ENCODE measurements at places on chromosomes 1 and 21. TPM values are rescaled to one million over a fixed set of nuclear protein-coding genes. Genes with fewer than 3 reads are reported as not detected.
A peak's percentile ranks its signal among the peaks of the same experiment; 100 is the strongest.

The CD2 gene
- 2.3 TPM for total RNA-seq

The DIRAS3 gene
- 4.1 TPM for total RNA-seq

The SAMD11 gene
- total RNA-seq = 16.5 TPM

The OPRD1 gene
- total RNA-seq = not detected

The DAB1 gene
- 118 TPM for total RNA-seq

The FAM163A gene
- 0.10 TPM for total RNA-seq

The OR2L8 gene
- total RNA-seq = not detected

The HHAT gene
- 1.7 TPM for total RNA-seq

The TRMT13 gene
- 12.6 TPM for total RNA-seq

The ZNF670 gene
- 3.3 TPM for total RNA-seq

The CHI3L1 gene
- total RNA-seq = 26.7 TPM

The TNNT2 gene
- not detected for total RNA-seq

The LCE3E gene
- total RNA-seq = not detected

The NBPF11 gene
- total RNA-seq = 6.7 TPM

The TOE1 gene
- 7.0 TPM for total RNA-seq

GRCh38 chr1:22494943-22495579 lies 43.4 kb downstream of the ZBTB40 start:
- no peak for DNase-seq

DNA sequence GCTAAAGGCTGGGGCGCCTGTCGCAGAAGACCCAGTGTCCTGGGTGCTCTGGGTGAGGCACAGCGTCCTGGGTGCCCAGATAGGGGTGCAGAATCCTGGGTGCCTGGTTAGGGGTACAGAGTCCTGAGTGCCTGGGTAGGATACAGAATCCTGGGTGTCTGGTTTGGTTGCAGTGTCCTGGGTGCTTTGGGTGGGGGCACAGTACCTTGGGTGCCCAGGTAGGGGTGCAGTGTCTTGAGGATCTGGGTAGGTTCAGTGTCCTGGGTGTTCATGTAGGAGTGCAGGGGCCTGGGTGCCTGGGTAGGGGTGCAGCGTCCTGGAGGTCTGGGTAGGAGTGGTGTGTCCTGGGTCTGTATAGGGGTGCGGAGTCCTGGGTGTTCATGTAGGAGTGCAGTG lies 178.7 kb downstream of the CAMTA1 start:
- DNase-seq = no peak

DNA sequence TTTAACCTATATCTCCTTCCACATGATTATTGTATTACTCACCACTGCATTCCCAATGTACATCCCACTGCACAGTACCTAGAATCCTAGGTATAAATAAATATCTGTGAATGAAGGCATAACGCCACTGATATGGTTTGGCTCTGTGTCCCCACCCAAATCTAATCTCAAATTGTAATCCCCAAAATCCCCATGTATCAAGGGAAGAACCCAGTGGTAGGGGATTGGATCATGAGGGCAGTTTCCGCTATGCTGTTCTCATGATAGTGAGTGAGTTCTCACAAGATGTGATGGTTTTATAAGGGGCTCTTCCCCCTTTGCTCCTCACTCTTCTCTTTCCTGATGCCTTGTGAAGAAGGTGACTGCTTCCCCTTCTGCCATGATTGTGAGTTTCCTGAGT lies 599.0 kb upstream of the ADGRL2 start:
- no peak for DNase-seq

- no peak for DNase-seq
Measured at GRCh38 chr1:28021064-28021463, 61.3 kb downstream of the XKR8 start.

GRCh38 chr1:233668725-233669294 lies 54.9 kb downstream of the KCNK1 start:
- no peak for DNase-seq

- no peak for DNase-seq
Measured at GRCh38 chr1:36927826-36928225, 106.5 kb downstream of the GRIK3 start.

GRCh38 chr1:74478979-74479378 lies 33.4 kb downstream of the LRRC53 start:
- no peak for DNase-seq

GRCh38 chr1:39110882-39111281 lies 84.7 kb downstream of the NDUFS5 start:
- no peak for DNase-seq

- peak; percentile 63 for DNase-seq
Measured at GRCh38 chr1:154736841-154737240, 128.9 kb upstream of the ADAR start.

GRCh38 chr1:183783767-183784637 lies 20.9 kb upstream of the RGL1 start:
- no peak for DNase-seq

- peak; percentile 91 for DNase-seq
Measured at GRCh38 chr1:109790735-109791494, 27.2 kb upstream of the EPS8L3 start.

DNA sequence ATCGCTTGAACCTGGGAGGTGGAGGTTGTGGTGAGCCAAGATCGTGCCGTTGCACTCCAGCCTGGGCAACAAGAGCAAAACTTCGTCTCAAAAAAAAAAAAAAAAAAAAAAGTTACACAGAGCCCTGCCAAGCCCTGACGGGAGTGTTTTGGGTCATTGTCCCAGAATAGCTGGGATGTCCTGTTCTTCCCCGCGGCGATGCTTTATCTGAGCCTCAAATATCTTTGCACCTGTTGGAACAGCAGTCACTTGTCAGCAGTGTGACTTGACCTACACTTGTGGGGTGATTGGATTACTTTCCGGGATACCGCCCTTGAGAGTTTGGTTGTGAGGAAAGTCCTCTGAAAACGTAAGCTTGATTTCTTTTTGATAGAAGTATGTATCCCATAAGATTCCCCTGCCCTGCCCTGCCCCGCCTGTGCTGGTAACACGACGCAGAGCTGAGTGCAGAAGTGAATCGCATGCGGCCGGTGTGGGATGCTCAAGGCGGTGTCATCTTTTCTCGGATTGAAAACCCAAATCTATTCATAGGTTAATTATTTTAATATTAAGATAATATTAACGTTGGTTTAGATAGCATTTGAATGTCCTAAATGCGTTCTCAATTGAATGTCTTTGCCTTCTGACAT lies 50.9 kb downstream of the PCNT start:
- DNase-seq = no peak

GRCh38 chr1:153344718-153345025 lies 4.0 kb downstream of the PGLYRP4 start:
- DNase-seq = peak; percentile 38

GRCh38 chr1:230971771-230972170 lies 6.9 kb downstream of the TTC13 start:
- no peak for DNase-seq

DNA sequence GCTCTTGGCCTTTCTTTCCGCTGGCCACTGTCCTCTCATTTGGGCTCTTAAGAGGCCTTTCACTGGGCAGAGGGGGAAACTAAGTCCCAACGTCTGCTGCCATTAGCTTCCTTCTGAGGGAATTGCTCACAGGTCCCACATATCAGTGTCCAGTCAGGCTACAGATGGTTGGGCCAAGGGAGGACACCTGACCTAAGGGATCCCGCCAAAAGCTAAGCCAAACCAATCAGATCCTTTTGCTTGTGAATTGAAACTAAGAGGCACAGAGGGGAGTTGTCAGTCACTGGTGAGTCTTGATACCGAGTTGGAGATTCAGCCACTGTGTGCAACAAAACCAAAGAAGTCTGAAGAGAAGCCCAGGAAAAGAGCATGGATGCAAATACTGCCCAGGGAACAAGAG lies 5.7 kb upstream of the NT5C1A start:
- peak; percentile 19 for DNase-seq

- no peak for DNase-seq
Measured at GRCh38 chr1:46797696-46798470, 963 bp upstream of the CYP4B1 start.

- DNase-seq = no peak
Measured at GRCh38 chr1:152871731-152872126, 6.4 kb upstream of the SMCP start.

GRCh38 chr1:154198756-154199562 lies 7.1 kb upstream of the TPM3 start:
- DNase-seq = no peak

GRCh38 chr1:232459087-232459486 lies 170.8 kb downstream of the SIPA1L2 start:
- DNase-seq = no peak

GRCh38 chr21:41326414-41327080 lies 9.9 kb downstream of the FAM3B start:
- DNase-seq = no peak

- DNase-seq = no peak
Measured at GRCh38 chr21:31394309-31394708, 50.2 kb upstream of the TIAM1 start.

DNA sequence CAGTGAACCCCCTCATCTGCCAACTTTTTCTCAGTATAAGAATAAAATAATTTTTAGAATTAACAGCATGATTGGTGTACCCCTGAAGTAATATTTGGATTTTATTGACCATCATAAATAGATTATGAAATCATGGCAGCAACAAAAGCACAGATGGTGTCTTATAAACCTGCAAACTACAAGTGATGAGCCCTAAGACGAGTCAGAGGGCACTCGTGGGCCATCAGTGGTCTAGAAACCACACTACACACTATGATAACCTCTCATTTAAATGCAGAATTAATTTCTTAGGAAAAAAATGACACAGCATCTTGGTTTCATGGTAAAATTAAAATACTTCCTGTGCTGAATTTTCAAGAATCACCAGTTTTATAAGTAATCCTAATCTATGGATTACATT lies 312.4 kb downstream of the PTBP2 start:
- no peak for DNase-seq

DNA sequence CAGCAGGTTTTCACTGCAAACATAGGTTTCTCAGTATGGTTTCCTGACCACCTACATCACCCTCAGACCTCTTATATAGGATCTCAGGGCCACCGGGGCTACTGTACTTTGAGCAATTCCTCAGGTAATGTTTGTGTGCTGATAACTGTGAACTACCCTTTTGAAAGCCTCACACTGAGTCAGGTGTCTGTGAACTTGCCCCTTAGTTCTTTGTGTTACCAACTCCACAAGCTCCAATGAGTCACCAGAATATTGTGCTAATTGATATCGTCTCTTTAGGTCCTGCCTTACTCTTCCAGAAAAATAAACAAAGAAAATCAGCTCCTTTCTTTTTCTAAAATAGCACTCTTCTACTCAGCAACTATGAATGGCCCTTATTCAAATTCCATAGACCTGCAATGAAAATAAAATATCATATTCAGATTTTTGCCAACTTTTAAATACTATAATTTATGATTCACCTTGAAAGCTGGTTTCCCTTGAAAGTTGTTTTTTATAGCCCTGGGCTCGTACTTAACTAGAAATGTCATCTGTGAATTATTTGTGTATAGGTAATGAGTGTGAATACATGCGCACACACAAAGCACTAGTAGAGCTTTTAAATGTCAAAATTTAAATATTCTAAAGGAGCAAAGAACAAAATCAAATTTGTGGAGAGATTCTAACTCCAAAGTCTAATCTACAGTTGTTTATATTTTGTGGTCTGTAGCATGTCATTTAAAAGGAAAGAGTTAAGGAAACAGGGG lies 88.1 kb upstream of the WARS2 start:
- DNase-seq = no peak

GRCh38 chr1:178867670-178868069 lies 3.2 kb downstream of the ANGPTL1 start:
- no peak for DNase-seq

- DNase-seq = no peak
Measured at GRCh38 chr1:165586398-165586797, 42.6 kb downstream of the LRRC52 start.

DNA sequence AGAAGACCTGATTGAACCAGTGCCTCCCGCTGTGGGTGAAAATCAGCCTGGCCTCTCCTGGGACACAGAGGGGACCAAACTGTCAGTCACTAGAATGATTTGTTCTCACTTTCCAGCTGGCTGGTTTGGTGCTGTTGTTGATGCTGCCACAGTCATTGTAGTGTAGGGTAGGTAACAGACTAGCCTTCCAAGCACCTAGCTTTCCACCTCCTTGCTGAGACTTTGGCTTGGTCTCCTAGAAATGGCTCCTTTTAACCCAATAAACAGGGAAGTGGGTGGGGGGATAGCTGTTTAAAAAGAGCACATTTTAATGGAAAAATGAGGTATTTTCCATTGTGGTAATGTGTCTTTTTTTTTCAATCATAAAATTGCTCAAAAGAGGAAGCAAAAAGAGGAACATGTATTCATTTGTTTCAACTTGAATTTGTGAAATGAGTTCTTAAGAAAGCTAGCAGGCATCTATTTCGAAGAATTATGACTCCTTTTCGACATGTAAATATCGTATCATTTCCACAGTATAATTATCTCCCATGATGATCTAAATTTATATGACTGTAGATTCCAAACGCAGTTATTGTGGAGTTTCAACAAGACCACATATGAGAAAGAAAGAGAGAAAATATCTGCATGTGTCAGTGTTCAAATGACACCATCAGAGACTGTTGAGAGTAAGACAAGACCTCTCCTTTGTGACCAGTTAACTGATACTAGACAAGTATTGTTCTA lies 190.1 kb downstream of the HLX start:
- DNase-seq = no peak

DNA sequence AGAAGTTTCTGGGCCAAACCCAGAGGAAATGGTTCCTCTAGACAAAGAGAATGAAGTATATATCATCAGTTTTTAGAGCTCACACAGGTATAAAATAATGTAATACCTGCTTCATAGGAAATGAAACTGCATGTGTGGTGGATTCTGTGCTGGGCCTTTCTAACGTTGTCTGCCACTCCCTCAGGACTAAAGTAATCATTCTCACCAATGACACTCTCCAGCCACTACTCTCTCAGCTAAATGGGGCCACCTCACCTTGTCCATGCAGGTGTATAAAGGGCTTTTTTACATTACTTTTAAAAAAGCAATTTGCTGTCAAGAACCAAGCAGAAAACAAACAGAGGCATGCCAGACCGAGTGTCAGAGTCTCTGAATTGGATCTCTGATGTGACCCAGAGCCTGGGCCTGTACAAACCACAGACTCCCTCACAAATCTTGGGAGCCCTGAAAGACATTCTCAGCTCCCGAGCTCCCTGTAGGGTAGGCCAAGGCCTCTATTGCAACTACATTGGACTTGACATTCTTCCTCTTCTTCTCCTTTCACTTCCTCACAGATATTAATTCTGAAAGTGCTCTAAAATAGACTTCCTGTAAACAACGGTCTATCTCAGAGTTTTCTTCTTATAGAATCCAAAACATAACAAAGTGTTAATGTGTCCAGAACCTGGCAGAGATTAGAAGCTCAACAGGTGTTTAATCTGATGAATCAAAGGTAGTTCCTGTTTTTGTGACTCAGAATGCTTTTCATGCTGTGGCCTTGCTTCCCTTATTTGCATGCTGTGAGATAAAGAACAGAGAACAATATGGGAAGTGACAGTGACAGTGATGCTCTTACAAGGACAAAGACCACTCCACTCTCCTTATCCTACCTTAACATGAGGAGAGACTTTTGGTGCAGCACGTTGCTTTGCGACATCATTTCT lies 8.6 kb downstream of the AIM2 start:
- DNase-seq = no peak

- no peak for DNase-seq
Measured at GRCh38 chr1:116334015-116334547, 39.0 kb upstream of the ATP1A1 start.

- peak; percentile 47 for DNase-seq
Measured at GRCh38 chr1:4174291-4175200, 274.5 kb upstream of the C1orf174 start.
